ENCODE measurements at places on chromosomes 5 and 9. TPM values are rescaled to one million over a fixed set of nuclear protein-coding genes. Genes with fewer than 3 reads are reported as not detected.
A peak's percentile ranks its signal among the peaks of the same experiment; 100 is the strongest.

PRR16 gene
- not detected for total RNA-seq

HINT2 gene
- total RNA-seq: 22.9 TPM

GDA gene
- not detected for total RNA-seq

DNA sequence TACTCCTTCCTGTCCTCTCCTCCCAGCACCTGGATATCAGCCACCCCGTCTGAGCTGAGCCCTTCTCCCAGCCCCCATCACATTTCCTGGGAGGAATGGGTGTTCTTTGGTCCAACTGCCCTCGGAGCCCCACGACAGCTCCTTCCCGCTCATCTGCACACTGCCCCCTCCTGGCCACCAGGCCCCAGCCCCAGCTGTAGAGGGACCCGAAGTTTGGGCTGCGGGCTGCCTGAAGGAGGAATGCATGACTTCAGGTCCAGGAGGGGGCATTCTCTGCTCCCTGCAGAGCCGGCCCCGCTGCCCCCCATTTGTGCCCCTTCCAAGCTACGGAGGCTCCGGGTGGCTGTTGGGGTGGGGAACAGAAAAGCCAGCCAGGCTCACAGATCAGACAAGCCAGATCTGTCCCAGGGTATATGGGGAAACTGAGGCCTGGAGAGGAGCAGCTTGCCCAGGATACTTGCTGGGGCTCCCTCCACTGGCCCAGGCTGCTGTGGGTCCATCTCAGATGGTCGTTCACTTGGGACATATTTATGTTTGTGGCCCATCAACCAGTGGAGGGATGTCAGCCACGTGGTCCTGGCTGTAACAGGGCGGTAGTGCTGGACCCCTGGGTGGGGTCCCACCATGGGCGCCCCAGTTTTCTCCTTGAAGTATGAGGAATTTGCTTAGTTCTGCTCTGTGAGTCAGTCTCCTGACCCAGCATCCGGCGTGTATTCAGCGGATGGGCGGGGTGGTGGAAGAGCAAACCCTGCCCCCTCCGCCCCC lies 33.1 kb downstream of the DAB2IP start:
- no peak overlapping the region for H3K4me3 ChIP-seq
- no peaks in the 10 kb centered on the region for H3K4me1 ChIP-seq
- DNase-seq: no peak
- H3K36me3 ChIP-seq: no peaks in the 10 kb centered on the region

- H3K4me1 ChIP-seq: no peaks in the 10 kb centered on the region
- no peaks in the 10 kb centered on the region for H3K27me3 ChIP-seq
- no peak overlapping the region for H3K4me3 ChIP-seq
- H3K36me3 ChIP-seq: no peaks in the 10 kb centered on the region
- no peak overlapping the region for H3K27ac ChIP-seq
Observed at GRCh38 chr5:13866792-13867191, 77.7 kb downstream of the DNAH5 start.

ZFYVE16 gene
- 23.2 TPM for total RNA-seq

DNA sequence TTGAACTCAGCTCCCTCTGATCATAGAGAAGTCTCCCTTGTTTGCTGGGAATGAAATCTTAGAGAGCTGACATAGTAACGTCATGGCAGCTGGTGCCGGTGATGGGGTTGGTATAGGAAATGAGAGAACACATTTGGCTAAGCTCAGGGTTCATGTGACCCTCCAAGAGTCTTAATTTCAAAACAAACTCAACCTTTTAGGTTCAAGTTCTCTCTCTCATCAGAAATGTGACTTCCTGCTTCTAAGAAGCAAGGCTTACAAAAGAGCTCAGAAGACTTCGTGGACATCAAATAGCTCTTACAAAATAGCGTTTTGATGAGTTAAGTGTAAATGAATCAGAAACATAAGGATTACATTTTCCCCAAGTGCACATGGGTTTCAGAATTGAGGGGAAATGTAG lies 97.3 kb downstream of the PAPPA start:
- no peak for DNase-seq
- H3K4me3 ChIP-seq: no peak overlapping the region
- no peak overlapping the region for H3K27ac ChIP-seq

DNA sequence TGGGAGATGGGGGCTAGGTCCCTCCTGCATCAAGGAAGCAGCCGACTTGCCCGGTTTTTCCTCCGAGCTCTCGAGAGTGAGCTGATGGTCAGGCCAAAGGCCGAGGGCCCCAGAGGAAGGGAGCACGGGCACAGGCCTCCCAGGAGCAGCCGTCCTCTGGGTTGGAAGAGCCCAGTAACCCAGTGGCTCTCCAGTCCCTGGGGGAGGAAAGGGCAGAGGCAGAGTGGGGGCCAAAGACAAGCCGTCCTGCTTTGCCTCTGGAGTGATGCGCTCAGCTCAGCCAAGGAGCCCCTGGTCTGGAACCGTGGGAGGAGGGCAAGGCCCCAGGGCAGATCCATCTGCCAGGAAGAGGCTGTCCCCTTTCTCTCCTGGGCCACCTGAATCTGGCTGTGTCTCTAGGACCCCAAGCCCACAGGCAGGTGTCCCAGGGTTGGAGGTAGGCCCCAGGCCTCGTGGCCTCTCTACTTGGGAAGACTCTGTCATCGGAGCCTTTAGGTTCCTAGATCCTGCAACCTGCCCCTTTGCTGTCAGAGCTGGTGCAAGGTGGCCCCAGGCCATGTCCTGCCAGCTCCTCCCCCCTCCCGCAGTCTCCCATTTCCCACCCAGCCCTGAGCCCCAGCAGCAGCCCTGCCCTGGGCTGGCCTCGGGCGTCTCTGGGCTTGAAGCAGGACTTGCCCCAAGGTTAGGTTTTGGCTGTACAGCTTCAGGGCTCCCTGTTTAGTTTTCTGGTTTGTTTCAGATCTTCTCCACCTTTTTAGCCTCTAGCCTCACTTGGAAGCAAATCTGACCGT lies 224.1 kb downstream of the CACNA1B start:
- no peak for DNase-seq
- H3K36me3 ChIP-seq: no peaks in the 10 kb centered on the region
- no peaks in the 10 kb centered on the region for H3K4me1 ChIP-seq
- H3K4me3 ChIP-seq: no peak overlapping the region

GRCh38 chr5:111513131-111513520 lies 791 bp upstream of the STARD4 start:
- peak overlapping the region; percentile 77 for H3K27ac ChIP-seq
- no peaks in the 10 kb centered on the region for H3K36me3 ChIP-seq
- peak overlapping the region; percentile 77 for H3K4me3 ChIP-seq
- DNase-seq: no peak
- no peaks in the 10 kb centered on the region for H3K27me3 ChIP-seq

STXBP1 gene
- total RNA-seq: 19.9 TPM

DNA sequence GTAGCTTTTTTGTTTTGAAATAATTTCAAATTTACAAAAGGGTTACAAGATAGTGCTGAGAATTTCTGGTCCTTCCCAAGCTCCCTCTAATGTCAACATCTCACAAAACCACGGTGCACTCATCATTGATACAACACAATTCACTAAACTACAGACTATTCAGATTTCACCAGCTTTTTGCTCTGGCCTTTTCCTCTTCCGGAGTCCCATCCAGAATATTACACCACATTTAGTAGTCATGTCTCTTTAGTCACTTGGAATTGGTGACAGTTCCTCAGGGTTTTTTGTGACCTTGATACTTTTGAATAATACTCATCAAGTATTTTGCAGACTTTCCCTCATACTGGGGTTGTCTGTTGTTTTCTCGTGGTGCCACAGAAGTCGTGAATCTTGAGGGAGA lies 484.0 kb downstream of the GADD45G start:
- peaks cover 12% of the 10 kb centered on the region for H3K4me1 ChIP-seq
- no peaks in the 10 kb centered on the region for H3K27me3 ChIP-seq
- no peaks in the 10 kb centered on the region for H3K36me3 ChIP-seq
- H3K27ac ChIP-seq: no peak overlapping the region
- no peak for DNase-seq
- H3K4me3 ChIP-seq: no peak overlapping the region

AUH gene
- 25.2 TPM for total RNA-seq

EPB41L4B gene
- total RNA-seq: not detected

RLN2 gene
- total RNA-seq: 5.4 TPM

- H3K36me3 ChIP-seq: no peaks in the 10 kb centered on the region
- H3K27me3 ChIP-seq: no peaks in the 10 kb centered on the region
- H3K4me3 ChIP-seq: no peak overlapping the region
- no peak for DNase-seq
- peaks cover 22% of the 10 kb centered on the region for H3K4me1 ChIP-seq
Observed at GRCh38 chr5:180818677-180819341, 16.2 kb upstream of the MGAT1 start.

POC5 gene
- total RNA-seq: 15.1 TPM

GRCh38 chr5:132425009-132425937 lies 55.8 kb downstream of the SLC22A5 start:
- peaks cover 13% of the 10 kb centered on the region for H3K36me3 ChIP-seq
- peaks cover 100% of the 10 kb centered on the region for H3K4me1 ChIP-seq
- H3K4me3 ChIP-seq: no peak overlapping the region
- DNase-seq: peak; percentile 76
- no peaks in the 10 kb centered on the region for H3K27me3 ChIP-seq
- H3K27ac ChIP-seq: peak overlapping the region; percentile 77

DNA sequence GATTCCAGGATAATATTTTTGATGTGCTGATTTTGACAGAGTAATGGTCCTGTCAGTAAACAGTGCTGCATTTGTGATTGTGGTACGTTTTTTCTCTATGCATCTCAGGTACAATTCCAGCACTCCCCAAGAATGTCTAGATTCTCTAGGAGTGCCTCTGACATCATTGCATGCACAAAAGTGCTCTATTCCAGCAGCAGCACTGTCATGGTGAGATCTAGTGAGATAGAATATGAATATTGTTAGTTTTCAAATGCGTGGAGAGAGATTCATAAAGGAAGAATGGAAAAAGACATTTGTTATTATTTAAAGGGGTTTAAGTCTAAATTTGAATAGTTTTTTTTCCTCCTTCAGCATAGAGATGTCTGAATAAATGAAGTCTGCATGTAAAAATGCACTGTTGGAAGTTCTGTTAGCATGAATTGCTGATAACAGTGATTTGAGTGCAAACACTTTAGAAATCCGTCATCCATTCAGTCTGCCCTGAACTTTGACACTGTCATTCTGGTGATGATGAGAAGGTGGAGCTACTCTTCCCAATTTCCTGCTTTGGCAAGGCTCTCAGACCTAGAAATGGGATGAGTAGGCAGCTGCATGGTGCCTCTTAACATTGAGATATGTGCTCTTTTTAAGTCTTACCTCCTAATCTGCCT lies 84.6 kb downstream of the GAPVD1 start:
- H3K4me3 ChIP-seq: no peak overlapping the region
- DNase-seq: no peak
- H3K36me3 ChIP-seq: peaks cover 49% of the 10 kb centered on the region

- DNase-seq: no peak
- no peaks in the 10 kb centered on the region for H3K27me3 ChIP-seq
- H3K4me3 ChIP-seq: no peak overlapping the region
- no peaks in the 10 kb centered on the region for H3K36me3 ChIP-seq
Observed at GRCh38 chr9:133487331-133487725, 8.4 kb upstream of the SLC2A6 start.

SLC28A3 gene
- not detected for total RNA-seq

TRIM36 gene
- total RNA-seq: not detected

TAF11L3 gene
- not detected for total RNA-seq

GRAMD2B gene
- 6.1 TPM for total RNA-seq

QRFP gene
- not detected for total RNA-seq

- H3K4me1 ChIP-seq: no peaks in the 10 kb centered on the region
- no peak overlapping the region for H3K4me3 ChIP-seq
- no peaks in the 10 kb centered on the region for H3K36me3 ChIP-seq
- no peaks in the 10 kb centered on the region for H3K27me3 ChIP-seq
- no peak for DNase-seq
- no peak overlapping the region for H3K27ac ChIP-seq
Observed at GRCh38 chr9:13674926-13675637, 395.6 kb upstream of the MPDZ start.

MARCOL gene
- not detected for total RNA-seq

- H3K4me3 ChIP-seq: peak overlapping the region; percentile 25
- H3K36me3 ChIP-seq: no peaks in the 10 kb centered on the region
- peaks cover 76% of the 10 kb centered on the region for H3K4me1 ChIP-seq
- peak overlapping the region; percentile 82 for H3K27ac ChIP-seq
Observed at GRCh38 chr5:111229221-111229835, 5.1 kb downstream of the CAMK4 start.

DBH gene
- 0.09 TPM for total RNA-seq

GRCh38 chr5:56814963-56815657 lies at the start of gene MAP3K1:
Gene MAP3K1 (plus strand): TSS chr5:56815549. CDS start chr5:56815574, 25 bp downstream.
- peaks cover 37% of the 10 kb centered on the region for H3K4me1 ChIP-seq
- peak within 1 kb of the TSS; percentile 90 for H3K27ac ChIP-seq
- H3K27me3 ChIP-seq: no peaks in the 10 kb centered on the region
- H3K4me3 ChIP-seq: peak within 1 kb of the TSS; percentile 87
- H3K36me3 ChIP-seq: no peaks in the 10 kb centered on the region
- peak; percentile 88 for DNase-seq

DNA sequence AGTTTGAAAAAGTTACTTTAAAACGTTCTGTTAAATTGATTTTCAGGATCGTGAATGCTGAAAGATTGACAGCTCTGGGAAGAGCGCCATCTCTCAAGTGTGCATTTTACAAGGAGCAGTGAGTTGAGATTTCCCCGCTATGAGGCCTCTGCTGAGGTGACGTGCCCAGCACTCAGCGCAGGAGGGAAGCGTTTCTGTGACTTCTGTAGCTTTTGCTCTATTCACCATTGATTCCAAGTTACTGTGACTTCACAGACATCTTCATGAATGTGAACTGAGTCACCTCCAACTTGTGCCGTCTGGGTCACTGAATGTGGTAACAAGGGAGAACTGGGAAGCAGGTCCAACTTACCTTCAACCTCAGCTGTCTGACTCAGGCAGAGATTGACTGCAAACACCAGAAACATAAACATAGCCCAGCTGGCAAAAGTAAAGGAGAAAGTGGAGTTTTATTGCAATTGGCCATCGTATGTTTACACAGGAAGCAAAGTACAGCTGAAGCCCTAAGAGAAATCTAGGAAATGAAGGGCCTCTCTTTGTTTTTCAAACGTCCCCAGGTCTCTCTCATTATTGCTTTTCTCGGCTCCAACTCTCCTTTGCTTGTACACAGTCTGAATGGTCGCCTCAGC lies 428.8 kb upstream of the CLINT1 start:
- H3K27ac ChIP-seq: no peak overlapping the region
- no peaks in the 10 kb centered on the region for H3K4me1 ChIP-seq
- no peaks in the 10 kb centered on the region for H3K36me3 ChIP-seq

- H3K4me3 ChIP-seq: no peak overlapping the region
- no peak overlapping the region for H3K27ac ChIP-seq
- no peaks in the 10 kb centered on the region for H3K36me3 ChIP-seq
- no peaks in the 10 kb centered on the region for H3K27me3 ChIP-seq
Observed at GRCh38 chr5:56097055-56097454, 102.3 kb upstream of the IL6ST start.

OLFML2A gene
- not detected for total RNA-seq

CCDC152 gene
- total RNA-seq: 5.9 TPM

DNA sequence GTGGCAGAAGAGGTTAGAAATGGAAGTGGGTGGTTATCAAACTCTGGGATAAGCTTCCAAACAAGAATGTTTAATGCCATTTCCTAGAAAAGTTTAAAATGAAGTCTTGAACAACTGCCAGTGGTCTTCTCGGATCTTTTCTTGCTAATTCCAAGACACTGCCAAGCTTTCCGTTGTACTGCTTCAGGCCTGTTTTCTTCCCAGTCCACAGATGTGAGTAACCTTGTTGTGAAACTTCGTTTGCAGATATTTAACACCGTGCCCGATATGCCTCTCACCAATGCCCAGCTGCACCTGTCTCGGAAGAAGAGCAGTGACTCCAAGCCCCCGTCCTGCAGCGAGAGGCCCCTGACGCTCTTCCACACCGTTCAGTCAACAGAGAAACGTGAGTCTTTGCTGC lies 269.8 kb downstream of the NR3C1 start:
- H3K27ac ChIP-seq: no peak overlapping the region
- no peak overlapping the region for H3K4me3 ChIP-seq
- H3K36me3 ChIP-seq: no peaks in the 10 kb centered on the region
- no peaks in the 10 kb centered on the region for H3K4me1 ChIP-seq
- H3K27me3 ChIP-seq: no peaks in the 10 kb centered on the region

RFESD gene
- total RNA-seq: 9.1 TPM

All from CD4-positive, alpha-beta memory T cell (primary cell).